ENCODE measurements at places on chromosomes 12 and 14.
A peak's percentile ranks its signal among the peaks of the same experiment; 100 is the strongest.

DNA sequence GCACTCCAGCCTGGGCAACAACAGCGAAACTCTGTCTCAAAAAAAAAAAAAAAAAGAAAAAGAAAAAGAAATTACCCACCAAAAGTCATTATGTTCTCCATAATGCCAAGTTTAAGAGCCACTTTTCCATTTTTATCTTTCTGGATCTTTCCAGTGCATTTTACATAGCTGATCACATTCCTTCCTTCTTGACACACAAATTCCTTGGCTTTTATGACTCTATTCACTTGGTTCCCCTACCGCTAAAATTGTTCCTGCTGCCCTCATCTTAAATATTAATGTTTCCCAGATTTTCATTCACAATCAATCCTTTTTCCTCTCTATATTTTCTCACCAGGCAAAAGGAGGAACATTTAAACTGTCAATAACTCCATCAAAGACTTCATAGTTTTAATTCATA lies 20.2 kb downstream of the KLHL28 start:
- no peak for DNase-seq

- peak; percentile 95 for DNase-seq
These were observed 5.7 kb downstream of the AHNAK2 start for GRCh38 chr14:104972301-104973134.

- DNase-seq: no peak
These were observed 3.9 kb upstream of the PMCH start for GRCh38 chr12:102201436-102202061.

GRCh38 chr14:104094709-104095425 lies 9.4 kb downstream of the ASPG start:
- DNase-seq: no peak

- DNase-seq: no peak
These were observed 1.8 kb upstream of the ZBTB39 start for GRCh38 chr12:57008178-57008577.

GRCh38 chr14:95361373-95362137 lies 41.8 kb upstream of the CLMN start:
- DNase-seq: no peak

- DNase-seq: no peak
These were observed 270.7 kb downstream of the ALG10 start for GRCh38 chr12:34292736-34293625.

DNA sequence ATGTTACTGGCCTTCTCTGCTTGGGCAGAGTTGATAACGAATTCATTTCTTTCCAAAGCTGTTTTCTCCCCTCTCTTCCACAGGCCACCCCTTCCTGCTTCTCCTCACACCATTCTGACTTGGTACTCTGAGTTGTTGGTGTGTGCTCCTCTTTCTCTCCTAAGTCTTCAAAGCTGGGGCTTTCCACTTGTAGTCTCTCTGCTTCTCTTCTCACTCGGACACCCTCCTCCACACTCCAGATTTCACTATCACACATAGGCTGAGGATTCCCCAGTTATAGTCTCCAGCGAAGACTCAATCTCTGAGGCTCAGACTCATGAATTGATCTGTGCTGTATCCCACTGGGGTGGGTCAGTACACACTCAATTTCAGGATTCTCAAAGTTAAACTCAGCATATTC lies 201.0 kb downstream of the SSPN start:
- DNase-seq: no peak

DNA sequence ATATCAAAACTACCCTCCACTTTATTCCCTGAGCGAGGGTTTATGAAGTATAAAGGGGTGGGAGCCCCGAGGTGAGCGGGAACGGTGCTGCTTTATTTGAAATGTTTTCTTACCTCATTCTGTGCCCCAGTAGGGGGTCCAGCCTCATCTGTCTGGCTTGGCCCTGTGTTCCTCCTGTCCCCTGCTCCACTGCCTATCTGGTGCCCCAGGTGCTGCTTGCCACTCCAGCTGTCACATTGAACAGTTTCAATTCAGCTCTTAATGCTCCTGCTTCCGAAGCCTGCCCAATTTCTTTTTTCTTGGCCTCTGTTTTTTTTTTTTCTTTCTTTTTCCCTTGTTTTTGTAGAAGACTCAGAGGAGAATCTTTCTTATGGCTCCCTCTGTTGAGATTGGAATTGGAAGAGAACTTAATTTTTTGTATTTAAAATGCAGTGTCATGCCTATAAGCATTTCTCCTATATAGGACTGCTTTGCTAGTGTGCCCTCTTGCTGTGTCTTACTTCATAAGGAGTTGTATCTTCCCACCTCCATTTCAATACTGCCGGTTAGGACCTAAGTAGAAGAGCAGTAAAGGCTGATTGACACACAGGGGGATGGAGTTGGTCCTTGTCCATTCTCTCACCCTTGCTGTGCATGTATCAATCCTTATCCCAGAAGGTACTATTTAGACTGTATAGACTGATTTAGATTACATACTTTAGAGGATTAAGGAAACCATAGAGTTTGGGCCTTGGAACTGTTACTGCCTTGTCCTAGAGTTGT lies 2.3 kb downstream of the ATXN7L3B start:
- no peak for DNase-seq

- DNase-seq: no peak
These were observed 5.5 kb upstream of the KRT84 start for GRCh38 chr12:52390739-52391617.

DNA sequence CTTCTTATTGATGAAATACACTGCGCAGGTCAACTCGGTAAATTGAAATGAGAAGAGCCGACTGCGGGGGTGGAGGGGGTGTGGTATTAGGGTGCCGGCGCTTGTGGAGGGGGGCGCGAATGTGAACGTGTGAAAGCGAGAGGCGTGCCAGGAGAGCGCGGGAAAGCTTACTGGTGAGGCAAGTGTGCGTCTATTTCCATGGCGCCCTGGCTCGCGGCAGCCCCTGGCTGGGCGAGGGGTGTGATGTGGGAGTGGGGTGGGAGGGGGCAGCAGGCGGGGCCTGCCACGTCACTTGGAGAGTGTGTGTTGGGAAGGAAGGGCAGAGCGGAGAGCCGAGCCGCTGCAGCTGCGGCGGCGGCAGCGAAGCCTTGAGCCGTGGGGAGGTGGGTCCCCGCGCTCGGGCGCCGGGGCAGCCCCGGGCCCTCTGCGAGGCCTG lies 88.8 kb downstream of the GALNT8 start:
- no peak for DNase-seq

All from vagina (tissue), 2 donors.